ENCODE measurements at places on chromosomes 3 and 15.
A peak's percentile ranks its signal among the peaks of the same experiment; 100 is the strongest.

GRCh38 chr3:46163556-46164041 lies 44.5 kb downstream of the CCR1 start:
- no peak for DNase-seq

DNA sequence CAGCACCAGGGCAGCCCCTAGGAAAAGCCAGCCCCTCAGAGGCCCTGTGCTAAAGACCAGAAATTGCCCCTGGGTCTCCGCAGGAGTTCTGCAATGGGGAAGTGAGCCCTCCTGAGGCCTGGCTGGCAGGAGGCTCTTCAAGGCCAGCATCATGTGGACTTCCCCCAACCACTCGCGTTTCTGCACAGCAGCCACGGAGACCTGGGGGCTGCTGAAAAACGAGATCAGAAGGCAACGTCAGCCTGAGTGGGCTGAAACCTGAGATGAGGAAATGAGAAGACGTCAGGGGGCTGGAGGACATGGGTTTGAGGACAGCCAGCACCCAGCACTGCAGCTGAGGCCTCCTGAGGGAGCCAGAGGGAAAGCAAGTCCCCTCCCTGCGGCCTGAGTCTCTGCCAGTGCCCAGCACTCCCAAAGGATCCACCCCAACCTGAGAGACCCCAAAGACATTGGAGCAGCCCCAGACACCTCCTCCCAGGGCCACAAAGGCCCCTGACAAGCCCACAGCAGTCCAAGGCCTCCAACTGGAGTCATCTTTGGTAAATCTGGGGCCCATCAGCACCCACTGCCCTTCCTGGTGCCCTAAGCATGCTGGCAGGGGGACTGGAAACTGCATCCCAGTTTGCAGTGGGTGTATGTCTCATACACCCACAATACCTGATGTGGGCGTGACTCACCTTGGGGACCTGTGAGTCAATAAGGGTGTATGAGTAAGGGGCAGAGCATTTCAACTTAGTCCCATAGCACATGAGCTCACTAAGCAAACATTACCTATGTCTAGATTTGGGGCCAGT lies 29.2 kb upstream of the CYP11A1 start:
- no peak for DNase-seq

GRCh38 chr15:60973637-60974415 lies 255.3 kb downstream of the RORA start:
- DNase-seq, result peak; percentile 54

- no peak for DNase-seq
These were observed 55.0 kb downstream of the BSN start for GRCh38 chr3:49609314-49609713.

DNA sequence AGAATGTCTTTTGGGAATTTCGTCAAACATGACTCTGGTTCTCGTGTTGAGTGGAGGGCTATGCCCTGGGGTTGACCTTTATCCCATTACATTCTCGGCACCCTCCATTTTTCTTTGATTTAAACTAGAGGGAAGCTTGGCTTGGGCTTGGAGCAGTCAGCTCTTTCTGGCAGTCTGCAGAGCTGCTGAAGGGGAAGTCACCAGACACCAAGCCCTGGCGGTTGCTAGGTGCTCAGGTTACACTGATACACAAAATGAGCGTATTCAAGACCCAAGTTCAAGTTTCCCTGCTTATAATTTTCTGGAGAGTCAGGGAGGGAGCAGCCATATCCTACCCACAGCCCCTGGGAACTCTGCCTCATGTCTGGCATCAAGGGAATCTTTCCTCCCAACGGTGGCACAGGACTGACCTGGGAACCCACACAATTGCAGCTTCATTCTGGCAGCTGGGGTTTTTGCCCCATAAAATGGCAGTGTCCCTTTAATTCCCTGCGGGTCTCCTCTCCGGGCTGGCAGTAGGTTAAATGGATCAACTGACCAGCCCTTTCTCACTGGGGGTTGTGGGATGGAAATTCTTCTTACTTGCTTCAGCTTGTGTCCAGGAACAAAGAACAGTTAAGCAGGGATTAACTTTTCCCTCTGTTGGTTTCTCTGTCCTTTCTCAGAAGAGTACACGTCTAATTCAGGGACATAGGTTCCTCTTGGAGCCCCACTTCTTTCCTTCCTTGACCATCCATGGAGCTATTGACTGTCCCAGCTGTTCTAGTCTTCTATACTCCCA lies 110.0 kb upstream of the DLG1 start:
- no peak for DNase-seq

GRCh38 chr3:169772305-169772896 lies 795 bp upstream of the MYNN start:
- peak; percentile 95 for DNase-seq

DNA sequence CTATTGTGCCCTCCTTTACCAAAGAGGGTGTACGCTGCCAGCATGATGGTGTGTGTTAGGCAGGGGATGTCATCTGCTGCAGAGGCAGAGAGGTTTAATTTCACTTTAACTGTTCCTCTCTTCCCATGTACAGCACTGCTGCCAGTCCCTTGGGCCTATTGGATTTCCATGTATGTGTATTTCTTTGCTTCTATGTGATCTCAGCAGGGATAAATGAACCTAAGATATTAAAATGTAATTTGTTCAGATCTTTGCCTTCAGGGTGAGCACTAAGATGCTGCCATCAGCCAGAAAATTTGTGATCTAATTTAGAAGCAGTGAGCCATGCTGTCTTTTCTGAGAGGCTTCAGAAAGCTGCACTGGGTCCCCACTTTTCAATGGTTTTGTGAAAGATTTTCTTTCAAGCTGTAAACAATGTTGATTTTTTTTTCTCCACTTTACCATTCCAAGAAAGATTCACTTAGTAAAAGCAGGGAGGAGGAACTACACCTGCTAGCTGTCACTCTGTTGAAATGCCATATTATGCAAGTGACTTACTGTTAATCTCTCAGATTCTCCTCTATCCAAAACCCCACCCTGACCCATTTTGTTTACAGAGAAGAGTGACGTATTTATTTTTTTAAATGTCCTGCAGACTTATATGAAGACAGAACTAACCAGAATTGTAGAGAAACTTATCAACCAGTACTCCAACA lies 261.9 kb downstream of the TBL1XR1 start:
- no peak for DNase-seq

- DNase-seq, result no peak
These were observed 20.1 kb downstream of the SLC15A2 start for GRCh38 chr3:121914081-121914998.

- no peak for DNase-seq
These were observed 2.2 kb downstream of the CDCP1 start for GRCh38 chr3:45143673-45144671.

DNA sequence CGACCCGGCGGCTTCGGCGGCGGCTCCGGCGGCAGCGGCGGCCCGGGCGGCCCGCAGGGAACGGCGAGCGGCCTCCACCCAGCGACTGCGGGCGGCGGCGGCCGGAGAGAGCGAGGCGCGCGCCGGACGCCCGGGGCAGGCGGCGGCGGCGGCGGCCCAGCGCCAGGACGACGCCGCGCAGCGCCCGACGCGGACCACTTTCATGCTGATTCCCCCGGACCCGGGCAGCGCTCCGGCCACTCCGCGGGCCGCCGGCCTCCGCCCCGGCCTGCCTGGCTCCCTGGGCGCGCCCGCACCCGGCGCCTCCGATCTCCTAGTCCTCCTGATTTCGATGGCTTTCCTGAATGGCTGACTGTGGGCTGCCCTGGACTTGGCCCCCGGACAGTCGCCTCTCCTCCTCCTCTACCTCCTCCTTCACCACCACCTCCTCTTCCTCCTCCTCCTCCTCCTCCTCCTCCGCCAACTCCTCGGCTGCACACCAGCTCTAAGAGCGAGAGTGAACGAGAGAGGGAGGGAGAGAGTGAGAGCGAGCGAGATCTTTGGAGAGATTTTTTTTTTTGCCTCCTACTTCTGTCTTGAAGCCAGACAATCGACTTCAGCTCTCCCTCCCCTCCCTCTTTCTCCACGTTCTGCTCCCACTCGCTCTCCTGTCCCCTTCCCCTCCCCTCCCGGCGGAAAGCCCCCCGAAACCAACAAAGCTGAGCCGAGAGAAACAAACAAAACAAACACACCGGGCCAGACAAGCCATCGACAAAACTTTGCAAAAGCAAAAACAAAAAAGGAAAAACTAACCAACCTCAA lies 844 bp downstream of the NR2F2 start:
- DNase-seq, result no peak

GRCh38 chr15:50881121-50882048 lies 27.1 kb upstream of the AP4E1 start:
- DNase-seq, result no peak

- DNase-seq, result no peak
These were observed 43.2 kb upstream of the FAM107A start for GRCh38 chr3:58620421-58620820.

DNA sequence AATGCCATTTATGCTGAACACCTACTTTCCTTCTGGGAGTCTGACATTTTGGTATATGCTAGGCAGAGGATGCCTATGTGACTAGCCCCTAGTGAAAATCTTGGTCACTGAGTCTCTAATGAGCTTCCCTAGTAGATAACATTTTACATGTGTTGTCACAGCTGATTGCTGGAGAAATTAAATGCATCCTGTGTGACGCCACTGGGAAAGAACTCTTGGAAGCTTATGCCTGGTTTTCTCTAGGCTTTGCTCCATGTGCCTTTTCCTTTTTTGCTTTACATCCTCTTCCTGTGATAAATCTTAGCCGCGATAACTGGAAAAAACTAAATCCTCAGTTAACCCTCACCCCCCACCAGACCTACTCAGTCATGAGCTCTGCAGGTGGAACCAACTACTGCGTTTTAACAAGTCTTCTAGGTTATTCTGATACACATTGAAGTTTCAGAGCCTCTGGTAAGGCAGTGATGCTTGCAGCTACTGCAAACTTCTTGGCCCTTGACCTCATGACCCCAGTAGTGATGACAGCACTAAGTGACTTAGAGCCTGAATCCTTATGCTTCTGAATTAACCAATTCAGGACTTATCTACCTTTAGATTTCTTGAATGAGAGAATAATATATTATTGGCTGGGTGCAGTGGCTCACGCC lies 292.4 kb upstream of the SOX14 start:
- no peak for DNase-seq

GRCh38 chr15:60000824-60001609 lies 3.1 kb upstream of the FOXB1 start:
- peak; percentile 64 for DNase-seq

- DNase-seq, result no peak
These were observed 30.7 kb downstream of the MAP2K5 start for GRCh38 chr15:67573194-67573593.

GRCh38 chr15:66565141-66565641 lies 607 bp downstream of the LCTL start:
- no peak for DNase-seq

DNA sequence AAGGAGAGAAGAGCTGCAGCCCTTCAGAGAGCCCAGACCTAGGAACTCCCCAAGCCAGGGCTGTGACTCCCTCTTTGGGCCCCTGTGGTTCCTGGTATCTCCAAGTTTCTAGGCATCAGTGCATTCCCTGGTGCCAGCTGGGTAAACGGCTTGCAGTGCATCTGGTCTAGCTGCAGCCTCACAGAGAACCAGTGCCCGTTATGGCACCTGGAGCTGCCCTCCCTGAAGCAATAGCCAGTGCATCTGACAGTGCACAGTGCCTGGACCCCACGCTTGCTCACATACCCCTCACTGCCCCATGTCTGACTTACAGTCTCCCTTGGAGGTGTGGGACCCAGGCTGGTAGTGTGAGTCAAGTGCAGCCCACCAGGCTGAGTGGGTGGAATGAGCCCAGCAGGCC lies 52.1 kb downstream of the LSAMP start:
- no peak for DNase-seq

DNA sequence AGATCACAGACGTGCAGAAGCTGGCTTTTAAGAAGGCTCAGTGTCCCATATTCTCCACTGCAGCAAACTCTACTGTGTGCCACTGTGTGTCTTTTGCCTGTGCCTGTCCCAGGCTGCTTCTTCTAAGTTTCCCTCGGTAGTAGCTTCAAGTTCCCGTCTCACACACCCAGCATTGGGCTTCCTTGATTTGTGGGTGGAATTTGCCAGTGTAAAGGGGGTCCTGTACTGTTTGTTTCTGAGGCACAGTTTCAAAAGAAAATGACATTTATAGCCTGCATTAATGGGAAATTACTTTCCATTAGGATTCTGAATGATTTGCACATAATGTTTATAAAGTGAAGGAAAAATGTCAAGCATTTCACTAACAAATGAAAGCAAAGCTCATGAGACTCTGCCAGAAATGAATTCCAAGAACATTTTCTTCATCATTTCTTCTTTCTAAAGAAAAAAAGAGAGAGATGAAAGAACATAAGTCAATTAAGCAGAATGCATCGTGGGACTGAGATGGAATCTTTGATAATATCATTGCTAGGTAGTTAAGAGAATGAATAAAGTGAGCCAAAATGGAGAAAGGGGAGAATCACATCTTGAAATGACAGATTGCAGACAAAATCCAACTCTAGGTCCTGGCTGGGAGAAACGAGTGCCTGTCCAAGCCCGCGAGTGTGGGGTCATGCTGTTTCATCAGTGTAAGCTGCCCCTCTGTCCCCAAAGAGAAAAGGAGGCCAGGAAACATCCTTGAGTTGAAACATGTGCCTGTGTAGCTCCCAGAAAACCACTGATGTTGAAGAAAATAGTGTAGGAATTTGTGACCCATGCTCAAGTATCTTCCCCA lies 48.6 kb upstream of the ADAMTSL3 start:
- DNase-seq, result no peak

DNA sequence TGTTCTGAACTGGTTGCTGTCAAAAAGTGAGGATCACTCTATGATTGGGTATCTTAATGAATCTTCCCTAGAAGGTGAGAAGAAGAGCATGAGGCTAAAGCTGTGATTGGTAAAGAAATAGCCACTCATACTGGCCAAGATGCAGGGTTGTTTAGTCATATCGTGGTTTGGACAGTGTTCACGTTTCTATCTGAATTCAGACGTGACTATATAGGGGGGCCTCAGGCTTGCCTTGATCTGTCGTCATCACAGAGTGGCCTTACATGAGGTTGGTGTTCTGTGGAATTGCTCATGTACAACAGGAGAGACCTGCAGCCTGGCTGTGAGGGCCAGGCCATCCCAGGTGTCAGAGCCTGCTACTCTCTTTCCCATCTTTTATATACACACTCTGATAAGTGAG lies 12.4 kb downstream of the RTP2 start:
- DNase-seq, result no peak

GRCh38 chr15:89067751-89068150 lies 20.5 kb upstream of the ABHD2 start:
- no peak for DNase-seq

DNA sequence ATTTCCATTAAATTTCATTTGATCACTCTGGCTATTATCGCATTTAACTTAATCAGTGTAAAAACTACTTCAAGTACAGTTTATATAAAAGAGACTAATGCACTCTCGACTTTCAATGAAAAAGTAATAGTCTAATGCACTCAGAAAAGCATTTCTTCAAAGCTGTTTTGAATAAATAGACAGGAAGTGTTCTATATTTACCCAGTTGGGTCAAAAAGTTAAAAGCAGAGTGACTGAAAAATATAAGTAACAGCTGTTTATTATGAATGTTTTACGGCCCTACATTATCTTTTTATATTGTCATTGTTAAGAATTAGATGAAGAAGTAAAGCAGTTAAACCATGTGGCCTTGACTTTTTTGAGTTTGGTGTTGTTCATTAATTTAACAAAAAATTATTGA lies 391.8 kb downstream of the ZPLD1 start:
- DNase-seq, result no peak

DNA sequence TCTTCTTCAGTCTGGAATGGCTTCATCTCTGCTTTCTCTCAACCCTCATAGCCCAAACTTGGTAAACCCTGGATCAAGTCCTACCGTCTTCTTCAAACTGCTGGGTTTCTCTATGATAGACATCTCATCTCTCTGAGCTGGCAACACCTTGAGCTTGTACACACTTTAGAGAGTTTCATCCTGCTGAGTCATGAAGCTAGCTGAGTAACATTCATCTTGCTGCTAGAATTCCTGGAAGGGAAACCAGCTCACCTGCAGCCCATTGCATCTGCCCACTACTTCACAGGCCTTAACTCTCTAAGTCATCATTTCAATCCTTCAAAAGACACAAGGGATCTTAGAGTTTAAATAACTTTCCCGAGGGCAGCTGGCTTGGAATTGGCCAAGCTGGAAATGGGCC lies 175.5 kb upstream of the RORA start:
- DNase-seq, result no peak
